H7 (cell line): ENCODE measurements at places on chromosomes 7 and 10. TPM values are rescaled to one million over a fixed set of nuclear protein-coding genes. Genes with fewer than 3 reads are reported as not detected.

Gene GRID2IP
- 0.28 and 0.33 TPM in 2 replicates for total RNA-seq

Gene RNF32
- total RNA-seq: 1.0 and 1.1 TPM in 2 replicates

Gene SDK1
- 2.4 and 4.1 TPM in 2 replicates for total RNA-seq

Gene LDB3
- 0.03 and 0.30 TPM in 2 replicates for total RNA-seq

Gene EPHB6
- total RNA-seq: 4.0 and 8.8 TPM in 2 replicates

Gene MBL2
- total RNA-seq: not detected in 2 replicates

Gene TLL2
- total RNA-seq: 2.5 and 5.0 TPM in 2 replicates

Gene AMPH
- 2.3 and 2.8 TPM in 2 replicates for total RNA-seq

Gene PLOD3
- 41.9 and 48.3 TPM in 2 replicates for total RNA-seq

Gene C10orf105
- 0.17 and 0.18 TPM in 2 replicates for total RNA-seq

Gene TMEM130
- 0.24 and 0.37 TPM in 2 replicates for total RNA-seq

Gene ASB10
- total RNA-seq: not detected in 2 replicates

Gene INSYN2A
- total RNA-seq: 0.07 TPM in 1 of 2 replicates, not detected in the other

Gene CRPPA
- total RNA-seq: 0.30 and 0.45 TPM in 2 replicates

Gene ACBD7
- total RNA-seq: 2.0 and 6.1 TPM in 2 replicates

Gene GPAM
- 10.0 and 11.9 TPM in 2 replicates for total RNA-seq

Gene LIPF
- total RNA-seq: not detected in 2 replicates

Gene MSS51
- 1.7 and 2.2 TPM in 2 replicates for total RNA-seq

Gene MYPN
- total RNA-seq: 0.04 TPM in 1 of 2 replicates, not detected in the other

Gene OPALIN
- not detected in 2 replicates for total RNA-seq

Gene HOXA2
- not detected in 2 replicates for total RNA-seq

Gene RRP12
- 41.7 and 47.4 TPM in 2 replicates for total RNA-seq

Gene RAB19
- 2.3 and 3.8 TPM in 2 replicates for total RNA-seq

Gene COX19
- total RNA-seq: 8.4 and 12.9 TPM in 2 replicates

Gene OR2A7
- 2.0 TPM in 2 replicates for total RNA-seq

Gene SFMBT2
- total RNA-seq: 1.8 and 3.5 TPM in 2 replicates
